Stimulated activated CD8-positive, alpha-beta memory T cell treated with anti-CD3 and anti-CD28 coated beads, Interleukin-4, amount 100 ng/mL, for 1 hour (primary cell): ENCODE measurements at places on chromosomes 4 and X.

GRCh38 chrX:18377796-18378195 is 23.3 kb upstream of the SCML2 start:
- DNase-seq = no peak

DNA sequence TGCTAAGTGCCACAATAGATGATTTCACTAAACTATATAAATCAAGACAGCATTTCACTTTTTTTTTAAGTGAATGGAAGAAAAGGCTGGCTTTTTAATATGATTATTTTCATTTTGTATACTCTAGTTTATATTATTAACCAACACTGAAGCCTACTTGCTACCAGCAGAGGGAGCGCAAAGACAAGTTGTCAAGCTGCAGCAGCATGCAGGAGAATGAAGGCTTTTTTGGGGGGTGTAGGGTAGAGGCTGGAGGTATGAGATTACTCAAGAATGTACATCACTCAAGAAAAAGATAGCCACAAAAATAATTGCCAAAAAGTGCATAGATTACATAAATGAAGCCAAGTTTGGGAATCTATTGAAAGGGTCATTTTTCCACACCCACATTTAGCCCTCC is 519.5 kb downstream of the FGF13 start:
- DNase-seq = no peak

- no peak for DNase-seq
Observed at GRCh38 chrX:95076449-95076848, 1402.4 kb downstream of the FAM133A start.

GRCh38 chr4:136000246-136000645 is 1532.0 kb downstream of the PCDH18 start:
- no peak for DNase-seq

DNA sequence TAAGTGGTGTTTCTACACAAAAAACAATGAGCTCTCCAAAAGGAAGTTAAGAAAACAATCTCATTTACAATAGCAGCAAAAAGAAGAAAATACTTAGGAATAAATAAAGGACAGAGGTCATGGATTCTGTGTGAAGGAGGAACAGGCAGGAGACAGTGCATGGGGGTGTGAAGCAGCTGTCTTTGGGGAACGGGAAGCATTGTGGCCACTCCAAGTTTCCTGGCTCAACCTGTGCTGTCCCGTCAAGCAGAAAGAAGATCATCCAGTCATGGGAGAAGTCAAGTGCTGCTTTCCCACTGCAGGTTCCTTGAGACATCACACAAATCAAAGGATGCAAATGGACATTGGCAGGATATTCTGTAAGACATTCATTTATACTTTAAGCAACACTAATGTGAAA is 66.1 kb upstream of the MAML3 start:
- no peak for DNase-seq

- no peak for DNase-seq
Observed at GRCh38 chrX:134684956-134685355, 26.7 kb upstream of the PLAC1 start.

- DNase-seq = no peak
Observed at GRCh38 chr4:11549525-11549924, 120.8 kb upstream of the HS3ST1 start.
